ENCODE measurements at places on chromosomes 5 and 9. TPM values are rescaled to one million over a fixed set of nuclear protein-coding genes. Genes with fewer than 3 reads are reported as not detected.

Gene DOCK2
- total RNA-seq, result 1.9 TPM

Gene AQP3
- 18.3 TPM for total RNA-seq

Gene TNC
- 12.5 TPM for total RNA-seq

Gene DNAI1
- 0.69 TPM for total RNA-seq

GRCh38 chr9:80175286-80176150 lies 603.8 kb downstream of the TLE4 start:
- no peak overlapping the region for H3K27ac ChIP-seq
- no peaks in the 10 kb centered on the region for H3K4me1 ChIP-seq
- H3K4me3 ChIP-seq, result no peak overlapping the region
- DNase-seq, result no peak
- no peaks in the 10 kb centered on the region for H3K36me3 ChIP-seq

DNA sequence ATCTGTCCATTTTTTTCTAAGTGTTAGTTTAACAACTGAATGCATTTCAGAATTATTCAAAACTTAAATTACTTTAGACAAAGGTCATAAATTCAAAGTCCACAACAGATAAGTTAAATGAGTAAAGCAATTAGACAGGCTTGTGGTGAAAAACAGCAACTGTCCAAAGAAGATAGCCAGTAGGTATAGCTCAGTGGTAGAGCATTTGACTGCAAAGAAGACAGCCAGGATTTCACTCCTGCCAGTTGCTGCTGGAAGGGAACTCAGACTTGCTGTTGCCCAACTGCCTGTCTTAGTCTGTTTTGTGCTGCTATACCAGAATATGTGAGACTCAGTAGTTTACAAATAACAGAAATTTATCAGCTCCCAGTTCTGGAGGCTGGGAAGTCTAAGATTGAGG lies 10.0 kb downstream of the FANCC start:
- H3K4me3 ChIP-seq, result no peak overlapping the region
- DNase-seq, result no peak
- no peaks in the 10 kb centered on the region for H3K27me3 ChIP-seq
- H3K27ac ChIP-seq, result no peak overlapping the region

- H3K4me3 ChIP-seq, result no peak overlapping the region
- no peaks in the 10 kb centered on the region for H3K27me3 ChIP-seq
- H3K27ac ChIP-seq, result no peak overlapping the region
- no peaks in the 10 kb centered on the region for H3K4me1 ChIP-seq
- peak; percentile 39 for DNase-seq
- H3K36me3 ChIP-seq, result no peaks in the 10 kb centered on the region
Observed at GRCh38 chr9:92728831-92729734, 35.5 kb downstream of the BICD2 start.

DNA sequence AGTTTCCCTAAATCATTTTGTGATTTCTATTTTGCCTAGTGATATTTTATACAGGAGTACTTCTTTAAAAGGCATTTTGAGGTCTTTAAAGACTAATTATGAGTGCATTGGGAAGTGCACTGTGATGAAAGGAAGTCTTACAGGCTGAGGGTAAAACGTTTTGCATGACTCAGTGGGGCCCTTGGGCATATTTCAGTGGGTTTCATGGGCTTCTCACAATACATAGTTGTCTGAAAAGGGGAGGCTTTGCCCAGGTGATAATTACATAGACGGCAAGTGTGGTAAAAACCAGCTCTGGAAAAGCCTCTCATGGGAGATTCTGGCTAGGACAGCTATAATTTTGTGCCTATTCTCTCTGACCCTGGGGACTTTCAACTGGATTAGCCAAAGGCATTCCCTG lies 387.2 kb downstream of the ARHGEF28 start:
- H3K4me1 ChIP-seq, result no peaks in the 10 kb centered on the region
- H3K27me3 ChIP-seq, result no peaks in the 10 kb centered on the region
- no peak overlapping the region for H3K4me3 ChIP-seq
- no peak overlapping the region for H3K27ac ChIP-seq

DNA sequence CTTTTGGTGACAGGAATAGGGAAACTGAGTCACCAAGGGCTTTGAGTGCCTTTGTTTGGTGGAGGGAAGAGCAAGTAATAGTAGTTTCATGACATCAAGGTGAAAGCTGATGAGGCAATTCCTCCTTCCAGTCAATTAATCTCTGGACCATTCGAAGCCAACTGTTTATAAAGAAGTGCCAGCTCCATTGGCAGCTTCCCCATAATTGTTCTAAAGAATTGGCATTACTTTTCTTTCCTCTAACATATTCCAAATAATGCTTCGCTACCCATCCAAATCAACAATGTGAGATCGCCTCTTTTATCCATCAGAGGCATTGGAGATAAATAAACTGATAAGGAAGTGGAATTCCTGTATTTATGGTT lies 132.4 kb downstream of the NPR3 start:
- DNase-seq, result no peak
- H3K27me3 ChIP-seq, result no peaks in the 10 kb centered on the region
- no peak overlapping the region for H3K4me3 ChIP-seq

GRCh38 chr5:54720341-54720740 lies 202.8 kb downstream of the SNX18 start:
- H3K27me3 ChIP-seq, result no peaks in the 10 kb centered on the region
- no peak for DNase-seq
- no peaks in the 10 kb centered on the region for H3K36me3 ChIP-seq
- no peak overlapping the region for H3K27ac ChIP-seq

DNA sequence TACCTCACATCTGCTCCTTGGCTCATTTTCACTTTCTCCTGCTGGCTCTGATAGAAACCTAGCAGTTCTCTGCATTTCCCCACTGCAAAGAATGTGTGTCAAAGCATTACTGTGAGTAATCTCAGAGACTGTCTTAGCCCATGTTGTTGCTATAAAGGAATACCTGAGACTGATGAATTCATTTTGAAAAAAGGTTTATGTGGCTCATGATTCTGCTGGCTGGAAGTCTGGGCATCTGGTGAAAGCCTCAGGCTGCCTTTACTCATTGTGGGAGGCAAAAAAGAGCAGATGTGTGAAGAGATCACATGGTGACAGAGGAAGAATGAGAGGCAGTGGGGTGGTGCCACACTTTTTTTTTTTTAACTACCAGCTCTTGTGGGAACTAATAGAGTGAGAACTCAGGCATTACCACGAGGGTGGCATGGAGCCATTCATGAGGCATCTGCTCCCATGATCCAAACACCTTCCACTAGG lies 191.6 kb upstream of the CTNND2 start:
- no peak for DNase-seq
- no peak overlapping the region for H3K27ac ChIP-seq
- no peaks in the 10 kb centered on the region for H3K4me1 ChIP-seq
- no peaks in the 10 kb centered on the region for H3K27me3 ChIP-seq
- H3K36me3 ChIP-seq, result no peaks in the 10 kb centered on the region

- no peaks in the 10 kb centered on the region for H3K27me3 ChIP-seq
Observed at GRCh38 chr9:127277099-127277498, 12.5 kb downstream of the GARNL3 start.

- no peaks in the 10 kb centered on the region for H3K4me1 ChIP-seq
- no peak overlapping the region for H3K4me3 ChIP-seq
- H3K27ac ChIP-seq, result no peak overlapping the region
Observed at GRCh38 chr9:131603711-131604439, 58.6 kb downstream of the PRRT1B start.

- no peaks in the 10 kb centered on the region for H3K36me3 ChIP-seq
- H3K27ac ChIP-seq, result no peak overlapping the region
- H3K27me3 ChIP-seq, result no peaks in the 10 kb centered on the region
- H3K4me1 ChIP-seq, result no peaks in the 10 kb centered on the region
- DNase-seq, result no peak
- no peak overlapping the region for H3K4me3 ChIP-seq
Observed at GRCh38 chr5:93153461-93153860, 427.6 kb downstream of the NR2F1-AS1 start.

DNA sequence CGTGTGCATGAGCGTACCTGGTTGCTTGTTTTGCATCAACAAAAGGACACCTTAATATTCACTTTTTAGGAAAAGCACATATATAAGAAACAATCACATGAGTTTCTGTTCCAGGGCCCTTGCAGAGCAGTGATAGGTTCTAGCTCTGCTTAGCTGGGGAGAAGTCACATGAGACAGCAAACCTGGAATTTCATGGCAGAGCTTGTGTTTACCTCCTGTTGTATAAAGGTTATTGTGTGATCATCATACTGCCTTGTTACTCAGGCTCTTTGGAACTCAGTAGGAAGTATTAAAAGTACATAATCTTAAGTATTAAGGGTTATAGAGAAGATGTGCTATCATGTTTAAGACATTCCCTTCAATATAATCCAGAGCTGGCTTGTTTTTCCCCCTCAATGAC lies 18.0 kb upstream of the VLDLR start:
- no peaks in the 10 kb centered on the region for H3K36me3 ChIP-seq
- no peaks in the 10 kb centered on the region for H3K27me3 ChIP-seq
- peaks cover 4% of the 10 kb centered on the region for H3K4me1 ChIP-seq
- H3K4me3 ChIP-seq, result no peak overlapping the region
- DNase-seq, result no peak

DNA sequence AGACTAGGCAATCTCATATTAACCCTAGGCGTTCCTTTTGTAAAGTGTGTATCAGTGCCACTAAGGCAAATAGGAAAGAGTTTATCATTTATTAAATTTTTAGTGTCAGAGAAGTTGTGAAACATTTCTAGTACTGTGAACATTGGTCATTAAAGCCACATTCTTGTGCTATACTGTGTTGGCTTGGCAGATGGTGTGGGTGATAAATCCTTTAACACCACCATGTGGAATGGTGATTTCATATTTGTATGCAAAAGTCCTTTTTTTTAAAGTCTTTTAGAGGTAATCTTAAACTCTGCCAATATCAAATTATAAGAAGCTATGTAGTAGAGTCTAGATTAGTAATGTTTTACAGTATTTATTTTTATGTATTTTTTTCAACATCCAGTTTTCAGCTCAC lies 18.1 kb downstream of the SLC12A2 start:
- no peaks in the 10 kb centered on the region for H3K4me1 ChIP-seq
- no peak for DNase-seq
- H3K4me3 ChIP-seq, result no peak overlapping the region
- no peak overlapping the region for H3K27ac ChIP-seq
- no peaks in the 10 kb centered on the region for H3K27me3 ChIP-seq

DNA sequence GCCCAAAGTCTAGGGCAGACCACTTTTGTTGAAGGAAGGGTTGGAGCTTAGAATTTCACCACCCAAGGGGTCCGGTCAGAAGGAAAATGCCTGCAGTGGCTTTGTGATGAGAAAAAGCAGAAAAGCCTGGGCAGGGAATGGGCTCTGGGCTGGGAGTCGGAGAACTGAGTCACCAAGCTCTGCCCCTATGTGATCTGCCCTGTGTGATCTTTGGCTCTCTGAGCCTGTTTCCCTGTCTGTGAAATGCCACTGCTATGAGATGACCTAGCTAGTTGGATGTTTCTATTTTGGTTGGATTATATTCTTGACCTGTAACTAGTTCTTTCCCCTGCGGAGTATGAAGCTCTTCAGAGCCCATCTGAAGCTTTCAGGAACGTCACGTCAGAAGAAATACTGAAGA lies 9.8 kb downstream of the POLR1E start:
- H3K27ac ChIP-seq, result no peak overlapping the region
- H3K4me3 ChIP-seq, result no peak overlapping the region
- no peaks in the 10 kb centered on the region for H3K27me3 ChIP-seq
- no peaks in the 10 kb centered on the region for H3K36me3 ChIP-seq

GRCh38 chr5:95701074-95701473 lies 18.3 kb upstream of the SPATA9 start:
- H3K36me3 ChIP-seq, result no peaks in the 10 kb centered on the region
- H3K27me3 ChIP-seq, result no peaks in the 10 kb centered on the region

DNA sequence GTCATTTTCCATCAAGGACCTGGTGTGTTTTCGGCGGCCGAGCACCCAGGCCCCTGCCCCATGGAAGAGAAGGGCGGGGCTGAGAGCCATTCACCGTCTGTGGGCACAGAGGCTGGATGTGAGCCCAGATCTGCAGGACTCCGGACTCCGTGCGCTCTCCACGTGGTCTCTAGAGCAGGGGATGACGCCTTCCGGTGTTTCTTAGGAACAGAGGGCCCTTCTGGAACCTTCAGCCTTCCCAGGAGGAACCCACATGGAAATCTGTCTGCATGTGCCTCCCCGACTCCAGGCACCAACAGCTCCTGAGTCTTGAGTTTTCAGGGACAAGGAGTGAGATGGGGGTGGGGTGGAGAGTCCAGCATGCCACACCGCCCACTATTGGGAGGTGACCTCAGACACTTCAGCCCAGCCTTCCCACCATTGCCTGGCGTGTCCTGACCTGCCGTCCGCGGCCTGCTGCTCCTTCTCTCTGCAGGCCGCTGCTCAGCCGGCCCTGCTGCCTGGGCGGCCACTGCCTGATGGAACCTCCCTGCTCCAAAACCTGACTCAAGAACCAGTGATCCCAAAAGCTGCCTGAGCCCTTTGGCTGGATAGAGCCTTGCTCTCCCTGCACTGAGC lies 2.4 kb upstream of the RXRA start:
- no peak for DNase-seq
- no peaks in the 10 kb centered on the region for H3K27me3 ChIP-seq
- H3K4me1 ChIP-seq, result peaks cover 3% of the 10 kb centered on the region
- no peak overlapping the region for H3K4me3 ChIP-seq

GRCh38 chr9:4489919-4490704 lies at the start of gene SLC1A1:
Gene SLC1A1 (plus strand): TSS chr9:4490468. CDS start chr9:4490680, 212 bp downstream.
- peak; percentile 88 for DNase-seq
- no peaks in the 10 kb centered on the region for H3K27me3 ChIP-seq
- no peaks in the 10 kb centered on the region for H3K4me1 ChIP-seq
- no peak within 1 kb of the TSS for H3K27ac ChIP-seq
- no peaks in the 10 kb centered on the region for H3K36me3 ChIP-seq

DNA sequence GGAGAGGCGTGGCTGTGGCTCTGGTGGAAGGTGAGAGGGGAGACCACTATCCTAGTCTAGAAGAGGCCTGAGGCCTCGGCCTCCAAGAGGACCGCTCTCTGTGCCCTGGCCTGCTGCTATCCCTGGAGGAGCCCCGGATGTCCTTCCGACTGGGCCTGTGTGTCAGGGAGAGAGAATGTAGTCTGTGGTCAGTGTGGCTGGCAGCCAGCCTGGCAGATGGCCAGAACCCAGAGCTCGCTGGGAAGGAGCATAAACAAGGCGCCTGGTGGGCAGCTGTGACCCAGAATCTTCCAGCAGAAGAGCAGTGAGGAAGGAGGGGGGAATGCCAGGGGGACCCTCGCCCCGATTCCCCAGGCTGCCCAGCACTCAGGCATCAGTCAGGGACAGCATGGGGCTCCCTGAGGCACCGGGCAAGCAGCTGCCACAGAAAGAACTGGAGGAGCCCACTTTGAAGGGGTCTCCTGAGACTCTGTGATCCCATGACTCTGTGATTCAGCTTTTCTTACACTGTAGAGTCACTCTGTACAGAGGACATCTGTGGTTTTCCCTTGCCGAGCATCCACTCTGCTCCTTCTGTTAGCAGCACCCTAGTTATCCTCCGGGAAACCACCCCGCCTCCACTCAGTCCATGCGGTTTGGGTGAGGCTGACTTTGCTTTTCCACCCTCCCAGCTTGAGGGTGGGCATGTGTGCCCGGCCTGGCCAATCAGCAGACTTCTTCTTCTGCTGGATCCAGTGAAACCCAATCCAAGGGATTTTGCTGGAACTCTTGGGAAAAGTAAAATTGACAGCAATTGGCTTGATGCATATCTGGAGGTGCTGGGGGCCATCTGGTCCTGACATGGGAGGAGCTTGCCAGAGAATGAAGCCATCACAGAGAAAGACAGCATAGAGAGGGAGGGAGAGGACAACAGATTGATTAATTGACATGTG lies 46.2 kb upstream of the PWWP2A start:
- H3K27ac ChIP-seq, result peak overlapping the region; percentile 59
- no peaks in the 10 kb centered on the region for H3K36me3 ChIP-seq
- no peak overlapping the region for H3K4me3 ChIP-seq
- H3K4me1 ChIP-seq, result no peaks in the 10 kb centered on the region
- H3K27me3 ChIP-seq, result no peaks in the 10 kb centered on the region
- peak; percentile 90 for DNase-seq

GRCh38 chr9:124137944-124138335 lies 119.8 kb upstream of the NEK6 start:
- H3K27ac ChIP-seq, result no peak overlapping the region
- no peak for DNase-seq
- H3K4me1 ChIP-seq, result no peaks in the 10 kb centered on the region
- no peak overlapping the region for H3K4me3 ChIP-seq
- H3K36me3 ChIP-seq, result no peaks in the 10 kb centered on the region
